ENCODE measurements at places on chromosomes 7 and 10.

GRCh38 chr10:509361-510102 lies 179.9 kb downstream of the DIP2C start:
- DNase-seq, result no peak

DNA sequence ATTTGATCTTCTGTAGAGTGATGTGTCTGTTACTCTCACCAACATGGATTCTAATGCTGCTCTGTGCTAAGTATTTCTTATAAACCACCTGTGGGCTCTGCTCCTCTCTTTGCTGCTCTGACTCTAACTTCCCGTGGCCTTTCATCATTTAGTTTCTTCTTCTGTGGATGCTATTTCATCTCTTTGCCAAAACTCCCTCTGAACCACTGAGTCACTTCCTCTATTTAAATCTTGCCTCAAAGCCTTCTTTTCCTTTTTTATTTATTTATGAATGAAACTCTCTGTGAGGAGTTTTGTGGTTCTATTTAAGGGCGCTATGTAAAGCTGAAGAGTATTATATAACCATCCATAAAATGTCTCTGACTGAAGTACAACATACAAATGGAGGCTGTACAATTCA lies 538.5 kb downstream of the SUGCT start:
- DNase-seq, result no peak

GRCh38 chr10:82091413-82091812 lies 216.4 kb downstream of the NRG3 start:
- DNase-seq, result no peak

- no peak for DNase-seq
Measured at GRCh38 chr7:108226816-108227299, 96.7 kb upstream of the LAMB4 start.

- no peak for DNase-seq
Measured at GRCh38 chr7:80370587-80370986, 141.3 kb downstream of the GNAT3 start.

Data from activated CD8-positive, alpha-beta memory T cell treated with anti-CD3 and anti-CD28 coated beads for 1 hour (primary cell).